ENCODE measurements at places on chromosomes 16 and 17.

DNA sequence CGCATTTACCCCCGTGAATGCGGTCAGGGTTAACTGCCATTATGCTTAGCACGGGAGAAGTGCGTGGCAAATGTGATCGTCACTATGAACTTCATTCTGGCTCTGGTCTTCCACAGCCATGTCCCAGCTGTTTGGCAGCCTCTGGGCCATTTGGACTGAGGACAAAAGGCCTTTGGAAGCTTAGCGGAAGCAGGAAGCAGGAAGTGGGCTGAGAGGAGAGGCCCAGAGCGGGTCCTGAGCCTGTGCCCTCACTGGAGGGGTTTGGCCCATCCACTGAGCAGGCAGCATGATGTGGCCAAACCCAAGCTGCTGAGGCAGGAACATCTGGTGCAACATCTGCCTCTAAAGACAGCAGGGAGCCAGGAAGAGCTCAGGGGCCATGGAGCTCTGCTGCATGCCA, 345.9 kb downstream of the C16orf95 start:
- no peak for DNase-seq

- DNase-seq = no peak
Measured at GRCh38 chr16:85301231-85301630, 189.0 kb upstream of the CIBAR2 start.

GRCh38 chr16:55832773-55833691, at the start of gene CES1:
CES1 (minus strand) TSS chr16:55833096; CDS start chr16:55833055, 41 bp downstream.
- no peak for DNase-seq

- no peak for DNase-seq
Measured at GRCh38 chr16:78462288-78463208, 363.1 kb downstream of the WWOX start.

DNA sequence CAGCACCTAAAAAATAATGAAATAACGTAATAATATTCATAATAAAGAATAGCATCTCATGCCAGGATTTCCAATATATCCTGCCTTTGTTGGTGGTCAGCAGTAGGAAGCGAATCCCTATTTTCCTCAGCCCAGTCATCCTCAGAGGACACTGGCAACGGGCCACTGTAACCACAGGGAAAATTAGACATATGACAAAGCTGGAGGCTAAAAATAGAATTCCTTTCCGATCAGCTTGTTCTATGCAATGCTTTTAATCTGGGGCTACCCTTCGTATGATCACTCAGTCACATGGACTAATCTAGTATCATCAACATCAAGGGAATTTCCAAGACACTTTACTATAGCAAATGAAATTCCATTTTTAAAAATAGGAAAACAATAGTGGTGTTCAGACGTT, 246.9 kb upstream of the KCNJ16 start:
- DNase-seq = no peak

- DNase-seq = no peak
Measured at GRCh38 chr17:3197219-3197618, at the start of gene OR1A2. OR1A2 (plus strand) TSS chr17:3197519; CDS start chr17:3197519, 0 bp downstream.

DNA sequence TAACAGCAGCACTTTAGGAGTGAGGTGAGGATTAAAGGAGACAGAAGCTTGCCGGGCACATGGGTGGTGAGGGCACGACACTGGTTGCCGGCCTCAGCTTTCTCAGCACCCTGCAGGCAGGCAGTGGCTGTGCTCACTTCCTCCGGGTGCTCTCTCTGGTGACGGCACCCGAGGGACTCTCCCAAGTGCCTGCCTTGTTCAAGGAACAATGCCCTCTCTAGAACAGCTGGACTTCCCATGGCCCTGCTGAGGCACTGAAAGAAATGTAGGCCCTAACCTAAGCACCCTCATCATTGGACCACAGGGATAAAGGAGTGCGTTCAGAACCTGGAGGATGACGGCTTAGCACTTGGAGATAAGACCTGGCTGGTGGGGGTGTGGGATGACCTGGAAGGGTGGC, 72.7 kb downstream of the N4BP1 start:
- no peak for DNase-seq

GRCh38 chr16:71373073-71373472, 14.6 kb downstream of the CALB2 start:
- peak; percentile 39 for DNase-seq

DNA sequence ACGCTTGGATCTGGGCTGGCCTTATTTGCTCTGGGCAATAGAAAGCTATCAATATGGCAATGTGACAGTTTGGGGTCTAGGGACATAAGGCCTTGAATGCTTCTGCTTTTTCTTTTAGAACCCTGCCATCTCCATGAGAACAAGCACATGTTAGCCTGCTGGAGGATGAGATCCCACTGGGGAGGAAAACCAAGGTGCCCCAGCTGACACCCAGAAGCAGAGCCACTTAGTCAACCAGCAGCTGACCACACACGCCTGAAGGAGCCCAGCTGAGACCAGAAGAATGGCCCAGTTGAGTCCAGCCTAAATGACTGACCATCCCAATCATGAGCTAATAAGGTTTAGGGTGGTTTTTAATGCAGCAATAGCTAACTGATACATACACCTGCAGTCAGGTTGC, 171.2 kb downstream of the AHSP start:
- no peak for DNase-seq

DNA sequence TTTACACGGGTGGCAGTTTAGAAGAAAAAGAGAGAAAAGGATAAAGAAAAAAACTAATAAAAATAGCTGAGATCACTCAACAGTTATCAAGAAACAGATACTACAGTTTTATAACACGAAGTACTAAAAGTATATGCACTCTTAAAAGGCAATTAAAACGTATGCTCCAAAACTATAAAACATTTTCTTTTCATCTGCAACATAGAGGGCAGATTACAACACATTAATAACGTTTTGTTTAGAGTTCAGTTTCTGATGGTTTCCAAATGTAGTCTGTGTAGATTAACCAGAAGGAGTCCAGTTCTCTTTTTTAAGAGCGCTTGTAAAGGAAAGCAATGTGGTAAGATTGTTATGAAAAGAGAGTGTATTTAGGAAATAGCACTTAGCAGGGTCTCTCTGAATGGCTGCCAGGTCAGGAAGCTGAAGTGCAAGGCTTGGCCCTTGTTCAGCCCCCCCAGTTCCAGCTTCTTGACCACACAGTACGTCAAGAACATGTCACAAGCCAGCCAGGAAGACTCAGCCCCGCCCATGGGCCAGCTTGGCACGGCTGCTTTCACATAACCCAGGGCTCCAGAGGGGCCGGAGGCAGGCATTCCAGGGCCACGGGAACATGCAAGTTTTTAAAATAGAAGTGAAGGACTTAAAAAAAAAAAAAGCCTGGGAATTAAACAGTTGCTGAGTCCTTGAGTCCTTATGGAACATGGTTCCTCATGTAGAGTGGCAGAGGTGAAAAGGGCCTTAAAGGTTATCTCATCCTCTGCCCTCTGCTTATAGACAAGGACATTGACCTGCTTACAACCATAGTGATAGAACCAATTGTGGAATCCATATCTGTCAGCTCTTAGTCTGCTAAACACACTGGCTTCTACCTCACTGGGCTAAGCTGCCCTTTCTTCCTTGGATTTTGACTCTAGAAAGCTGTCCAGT, 147.4 kb upstream of the TBX2 start:
- no peak for DNase-seq

DNA sequence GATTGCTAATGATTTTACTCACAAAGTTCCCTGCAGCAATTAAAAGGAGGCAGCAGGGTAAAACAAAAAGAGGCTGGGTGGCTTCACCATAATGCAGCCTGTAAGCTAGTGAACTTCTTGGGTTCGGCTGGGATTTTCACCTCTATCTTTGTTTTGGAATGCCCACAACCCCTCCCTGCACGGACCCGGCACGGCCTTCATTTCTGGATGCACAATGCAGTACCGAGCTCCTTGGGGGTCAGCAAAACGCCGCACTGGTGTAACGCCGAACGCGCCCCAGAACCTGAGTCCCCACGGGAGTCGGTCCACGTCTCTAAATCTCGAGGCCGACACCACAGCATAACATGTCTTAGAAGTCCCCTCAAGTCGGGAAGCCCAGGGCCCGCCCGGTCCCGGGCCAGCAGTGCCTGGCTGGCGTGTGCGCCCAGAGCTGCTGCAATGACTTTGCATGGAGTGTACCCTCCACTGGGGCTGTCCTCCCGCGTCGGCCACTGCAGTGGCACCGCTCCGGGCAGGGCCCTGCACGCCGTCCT, 759 bp downstream of the UBE2O start:
- no peak for DNase-seq

DNA sequence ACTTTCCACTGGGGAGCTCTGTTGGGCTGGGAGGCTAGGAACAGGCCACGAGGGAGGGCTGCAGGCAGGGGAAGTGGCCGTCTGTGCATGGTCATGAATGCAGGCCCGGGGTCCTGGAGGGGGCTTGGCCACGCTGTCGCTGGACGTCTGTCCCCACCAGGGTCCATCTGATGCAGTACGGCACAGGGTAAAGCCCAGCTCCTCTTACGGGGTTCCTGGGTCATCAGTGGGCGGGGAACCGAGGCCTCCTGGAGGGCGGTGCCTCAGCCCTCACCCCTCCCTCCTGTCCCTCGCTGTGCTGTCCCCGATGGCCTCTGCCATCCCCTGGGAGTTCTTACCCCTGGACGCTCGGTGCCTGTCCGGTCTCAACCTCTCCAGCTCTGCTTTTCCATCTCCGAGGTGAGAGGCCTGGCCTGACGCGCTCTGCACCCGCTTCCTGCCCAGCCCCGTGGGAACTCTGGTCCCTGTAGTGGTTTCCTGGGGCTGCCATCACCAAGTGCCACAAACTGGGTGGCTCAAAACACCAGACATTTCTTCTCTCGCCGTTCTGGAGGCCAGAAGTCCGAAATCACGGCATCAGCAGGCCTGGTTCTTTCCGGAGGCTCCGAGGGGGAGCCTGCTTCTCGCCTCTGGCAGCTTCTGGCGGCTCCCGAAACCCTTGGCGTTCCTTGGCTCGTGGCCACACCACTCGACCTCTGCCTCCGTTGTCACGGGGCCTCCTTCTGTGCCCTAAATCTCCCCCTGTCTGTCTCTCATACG, 182.8 kb downstream of the SEC14L1 start:
- no peak for DNase-seq
